ENCODE measurements at places on chromosomes 7 and 10.

DNA sequence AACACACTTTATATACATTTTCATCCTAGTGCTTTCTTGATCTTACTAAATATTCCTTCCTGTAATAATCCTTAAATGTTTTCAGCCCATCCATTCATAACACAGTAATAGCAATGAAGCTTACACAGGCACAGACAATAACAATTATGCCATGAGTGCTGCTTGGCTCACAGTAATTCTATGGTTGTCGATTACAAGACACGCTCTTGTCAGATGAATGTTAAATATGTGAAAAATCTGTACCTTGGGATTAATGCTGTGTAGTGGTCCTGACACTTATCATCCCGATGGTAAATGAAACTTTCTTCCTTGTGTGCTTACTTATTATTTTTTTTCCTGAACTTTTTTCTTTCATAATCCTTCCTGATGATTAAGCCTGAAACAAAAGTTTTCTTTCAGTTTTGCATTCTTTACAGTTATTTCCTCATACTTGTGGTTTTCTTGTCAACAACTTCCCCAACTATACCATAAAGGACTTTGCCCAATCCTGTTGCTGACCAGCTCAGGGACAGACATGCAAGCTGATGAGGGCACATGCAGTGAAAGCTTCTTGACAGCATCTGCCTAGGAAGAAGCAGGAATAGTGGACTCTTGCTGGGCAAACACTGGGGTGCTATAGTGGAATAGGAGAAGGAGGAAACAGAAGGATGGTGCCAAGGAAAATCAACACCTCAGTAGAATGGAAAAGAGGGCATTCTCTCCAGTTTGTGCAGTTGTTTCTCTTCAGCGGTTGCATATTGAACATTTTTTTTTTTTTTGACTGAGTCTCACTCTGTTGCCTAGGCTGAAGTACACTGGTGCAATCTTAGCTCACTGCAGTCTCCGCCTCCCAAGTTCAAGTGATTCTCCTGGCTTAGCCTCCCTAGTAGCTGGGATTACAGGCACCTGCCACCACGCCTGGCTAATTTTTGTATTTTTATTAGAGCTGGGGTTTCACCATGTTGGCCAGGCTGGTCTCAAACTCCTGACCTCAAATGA, 6.7 kb upstream of the MGAM2 start:
- no peak for DNase-seq

DNA sequence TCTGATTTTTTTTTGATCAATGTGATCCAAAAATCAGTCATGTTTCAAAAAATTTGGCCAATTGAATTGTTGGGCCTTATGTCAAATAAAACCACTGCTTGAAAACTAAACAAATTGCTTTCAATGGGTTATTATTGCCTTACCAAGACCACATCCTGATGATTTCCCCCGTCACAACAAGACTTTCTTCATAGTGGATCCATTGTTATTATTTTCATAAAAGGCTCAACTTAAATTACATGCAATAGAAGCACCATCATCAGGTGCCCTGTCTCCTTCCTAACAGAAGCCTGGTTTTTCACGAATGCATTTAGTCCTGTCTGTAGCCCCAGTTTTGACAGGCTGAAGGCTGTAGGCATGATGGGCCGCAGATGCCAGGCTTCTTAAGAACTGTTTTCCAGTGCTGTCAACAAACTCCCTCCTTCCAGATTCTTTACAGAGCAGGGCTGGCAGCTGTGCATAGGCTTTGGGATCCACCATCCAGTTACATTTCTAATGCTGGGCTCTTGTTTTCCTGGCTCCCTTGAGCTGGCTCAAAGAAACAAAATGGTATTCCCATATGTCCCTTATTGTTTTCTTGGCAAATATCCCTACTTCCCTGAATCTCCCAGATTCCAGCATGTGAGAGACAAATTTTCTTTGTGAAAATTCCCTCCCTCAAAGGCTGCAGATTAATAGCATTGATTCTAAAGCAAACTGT, 302.0 kb downstream of the TWIST1 start:
- DNase-seq: no peak

DNA sequence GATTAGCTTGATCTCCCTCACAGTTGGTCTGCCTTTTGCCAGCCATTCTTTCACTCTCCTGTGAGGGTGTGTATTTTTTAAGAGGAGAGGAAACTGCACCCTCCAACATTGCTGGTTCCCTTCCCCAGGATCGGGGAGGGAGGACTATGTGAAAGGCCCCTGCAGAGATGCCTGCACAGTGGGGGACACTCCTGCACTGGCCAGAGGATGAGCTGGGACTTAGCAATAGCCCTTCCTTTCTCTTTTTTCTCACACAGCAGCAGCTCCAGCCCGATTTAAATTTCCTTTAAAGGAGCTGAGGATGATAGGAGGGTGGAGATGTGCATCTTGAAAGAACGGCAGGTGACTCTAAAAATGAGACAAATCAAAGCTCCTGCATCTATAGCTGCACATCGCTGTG, 18.7 kb downstream of the SORCS3 start:
- DNase-seq: no peak

GRCh38 chr10:34801097-34801733, 13.9 kb downstream of the PARD3 start:
- no peak for DNase-seq

DNA sequence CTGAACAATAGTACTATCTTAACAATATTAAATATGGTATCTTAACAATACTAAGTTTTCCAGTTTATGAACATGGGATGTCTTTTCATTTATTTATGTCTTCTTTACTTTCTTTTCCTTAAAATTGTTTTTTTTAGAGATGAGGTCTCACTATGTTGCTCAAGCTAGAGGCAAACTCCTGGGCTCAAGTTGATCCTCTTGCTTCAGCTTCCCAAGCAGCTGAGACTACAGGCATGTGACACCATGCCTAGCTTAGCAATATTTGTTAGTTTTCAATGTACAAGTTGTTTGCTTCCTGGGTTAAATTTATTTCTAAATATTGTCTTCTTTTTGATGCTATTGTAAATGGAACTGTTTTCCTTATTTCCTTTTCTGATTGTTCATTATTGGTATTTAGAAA, 16.9 kb downstream of the CDH23 start:
- DNase-seq: no peak

- no peak for DNase-seq
Measured at GRCh38 chr7:45646996-45647825, 73.0 kb downstream of the ADCY1 start.

GRCh38 chr10:133401500-133401899, 7.5 kb downstream of the MTG1 start:
- no peak for DNase-seq

GRCh38 chr7:24908727-24909126, 71.3 kb downstream of the OSBPL3 start:
- no peak for DNase-seq

DNA sequence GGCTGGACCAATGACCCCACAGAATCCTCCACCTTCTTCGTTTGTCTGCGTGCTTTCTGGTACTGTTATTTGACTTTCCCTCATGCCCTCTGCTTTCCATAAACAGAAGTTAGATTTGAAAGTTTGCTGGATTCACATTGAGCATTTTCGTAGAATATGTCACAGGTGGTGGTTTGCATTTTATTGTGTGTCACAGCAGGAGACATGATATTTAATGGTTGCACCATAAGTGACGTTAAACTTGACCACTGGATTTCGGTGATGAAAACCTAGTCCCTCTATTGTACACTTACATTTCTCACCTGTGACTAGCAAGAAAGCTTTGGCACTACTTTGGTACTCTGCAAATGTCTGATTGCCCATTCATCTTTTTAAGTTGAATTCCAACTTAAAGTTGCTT, 15.2 kb upstream of the MKX start:
- no peak for DNase-seq

- DNase-seq: no peak
Measured at GRCh38 chr7:144812379-144813283, 23.2 kb downstream of the TPK1 start.

DNA sequence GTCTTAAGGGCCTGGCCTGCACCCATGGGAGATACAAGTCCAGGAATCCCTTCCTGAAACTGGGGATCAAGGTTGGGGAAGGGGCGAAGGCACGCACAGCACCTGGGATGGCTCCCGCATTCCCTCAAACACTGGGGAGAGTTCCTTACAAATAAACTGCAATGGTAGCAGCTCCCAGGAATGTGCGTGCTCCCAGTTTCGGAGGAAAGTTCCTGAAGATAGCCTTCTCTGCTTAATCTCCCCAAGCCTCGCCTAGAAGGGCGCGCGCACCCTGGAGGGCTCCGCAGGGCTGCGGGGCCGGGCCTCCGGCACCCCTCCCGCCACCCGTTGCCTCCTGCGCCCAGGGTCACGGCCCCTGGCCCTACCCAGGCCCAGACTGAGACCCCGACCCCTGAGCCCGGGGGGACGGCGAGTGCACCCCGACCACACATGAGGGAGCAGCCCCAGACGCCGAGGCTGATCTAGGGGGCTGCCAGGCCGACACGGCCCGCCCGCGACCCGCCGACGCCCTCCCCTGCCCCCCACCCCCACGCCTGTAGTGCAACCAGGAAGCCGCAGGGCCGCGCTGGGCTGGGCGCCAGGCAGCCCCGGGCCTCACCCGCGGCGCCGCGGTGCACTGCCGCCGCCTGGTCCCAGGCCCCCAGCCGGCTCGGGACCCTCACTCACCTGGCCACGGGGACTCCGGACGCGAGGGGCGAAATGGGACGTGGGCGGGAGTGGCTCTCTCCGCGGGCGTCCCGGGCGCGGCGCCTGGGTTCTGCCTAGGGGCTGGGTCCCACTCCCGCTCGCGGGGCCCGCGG, 460 bp downstream of the ANXA11 start:
- DNase-seq: no peak

DNA sequence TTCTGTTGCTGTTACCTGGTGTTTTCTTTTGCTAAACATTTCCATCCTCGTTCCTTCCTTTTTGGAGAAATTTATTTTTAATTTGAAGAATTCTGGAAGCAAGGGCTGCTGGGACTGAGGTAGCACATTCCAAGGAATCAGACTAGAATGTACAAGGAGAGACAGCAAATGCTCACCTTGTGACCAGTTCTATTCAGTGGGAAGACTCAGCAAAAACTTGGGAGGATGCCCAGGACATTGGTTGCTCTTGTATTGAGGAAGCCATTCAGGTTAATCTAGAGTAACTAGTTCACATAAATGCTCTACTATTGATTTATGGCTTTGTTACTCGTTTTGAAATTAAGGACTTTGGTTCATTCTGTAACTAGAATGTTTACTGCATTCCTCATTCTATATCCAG, 11.3 kb downstream of the PLCE1 start:
- DNase-seq: no peak

DNA sequence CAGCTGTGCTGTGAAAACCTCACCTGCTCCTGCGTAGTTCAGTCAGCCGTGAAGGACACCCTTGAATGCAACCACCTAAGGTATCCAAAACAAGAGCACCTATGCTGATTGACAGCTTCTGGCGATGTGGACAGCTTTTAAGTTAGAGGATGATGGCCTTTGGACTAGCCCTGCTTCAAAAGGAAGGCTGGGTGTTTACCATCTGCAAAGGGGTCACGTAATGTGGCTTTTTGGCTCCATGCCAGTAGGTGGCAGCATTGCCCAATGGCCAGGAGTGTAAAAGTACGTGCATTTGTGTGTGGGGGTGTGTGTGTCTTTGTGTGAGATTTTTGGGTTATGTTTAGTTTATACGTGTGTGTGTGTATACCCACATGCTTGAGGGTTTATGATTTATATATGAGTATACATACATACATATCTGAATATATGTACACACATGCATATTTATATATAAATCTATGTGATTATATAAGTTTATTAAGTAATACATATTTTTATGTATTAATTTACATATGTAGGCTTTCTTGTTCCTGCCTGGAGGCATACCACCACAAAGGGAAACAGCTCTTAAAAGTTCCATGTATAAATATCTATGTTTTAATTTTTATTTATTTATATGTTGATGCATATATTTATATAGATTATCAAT, 236.3 kb upstream of the ANKRD30A start:
- DNase-seq: no peak

GRCh38 chr10:118585794-118586193, 9.7 kb downstream of the PRLHR start:
- no peak for DNase-seq

GRCh38 chr10:92553959-92554358, 19.9 kb downstream of the IDE start:
- DNase-seq: no peak

GRCh38 chr7:7428806-7429205, 106.9 kb downstream of the COL28A1 start:
- no peak for DNase-seq

DNA sequence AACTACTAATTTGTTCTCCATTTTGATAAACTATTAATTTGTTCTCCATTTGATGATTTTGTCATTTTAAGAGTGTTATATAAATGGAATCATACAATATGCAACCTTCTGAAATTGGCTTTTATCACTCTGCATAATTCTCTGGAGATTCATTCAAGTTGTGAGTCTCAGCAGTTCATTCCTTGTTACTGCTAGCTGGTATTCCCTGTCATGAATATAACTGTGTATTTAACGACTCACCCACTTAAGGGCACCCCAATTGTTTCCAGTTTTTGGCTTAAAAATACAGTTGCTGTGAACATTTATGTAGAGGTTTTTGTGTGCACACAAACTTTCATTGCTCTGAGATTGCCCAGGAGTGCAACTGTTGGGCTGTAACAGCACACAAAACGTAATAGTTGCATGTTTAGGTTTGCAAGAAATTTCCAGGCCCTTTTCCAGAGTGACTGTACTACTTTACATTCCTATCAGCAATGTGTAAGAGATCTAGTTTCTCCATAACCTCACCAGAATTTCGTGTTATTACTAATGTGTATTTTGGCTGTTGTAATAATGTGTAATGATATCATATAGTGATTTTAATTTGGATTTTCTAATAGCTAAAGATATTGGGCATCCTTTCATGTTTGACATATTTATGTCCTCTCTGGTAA, 153.2 kb upstream of the ADCY1 start:
- no peak for DNase-seq

GRCh38 chr7:101781439-101781838, 36.0 kb upstream of the CUX1 start:
- DNase-seq: no peak

DNA sequence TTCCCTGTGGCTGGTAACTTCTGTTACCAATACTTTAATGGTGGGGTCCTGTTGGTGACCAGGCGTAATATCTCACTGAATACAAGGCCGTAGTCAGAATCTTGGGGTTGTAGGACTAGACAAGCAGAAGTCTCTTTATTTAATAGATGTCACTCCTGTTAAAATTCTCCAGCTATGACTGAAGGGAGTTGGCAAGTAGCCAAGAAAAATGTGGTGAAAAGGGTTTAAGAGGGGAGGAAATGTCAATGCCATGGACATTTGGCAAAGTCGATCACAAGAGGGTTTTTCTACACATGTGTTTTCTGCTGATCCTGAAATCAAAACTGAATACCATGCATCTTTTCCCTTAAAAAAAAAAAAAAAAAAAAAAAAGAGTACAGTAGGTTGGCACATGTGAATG, 533.5 kb downstream of the AUTS2 start:
- no peak for DNase-seq

- no peak for DNase-seq
Measured at GRCh38 chr7:83681200-83681778, 32.4 kb upstream of the SEMA3E start.

DNA sequence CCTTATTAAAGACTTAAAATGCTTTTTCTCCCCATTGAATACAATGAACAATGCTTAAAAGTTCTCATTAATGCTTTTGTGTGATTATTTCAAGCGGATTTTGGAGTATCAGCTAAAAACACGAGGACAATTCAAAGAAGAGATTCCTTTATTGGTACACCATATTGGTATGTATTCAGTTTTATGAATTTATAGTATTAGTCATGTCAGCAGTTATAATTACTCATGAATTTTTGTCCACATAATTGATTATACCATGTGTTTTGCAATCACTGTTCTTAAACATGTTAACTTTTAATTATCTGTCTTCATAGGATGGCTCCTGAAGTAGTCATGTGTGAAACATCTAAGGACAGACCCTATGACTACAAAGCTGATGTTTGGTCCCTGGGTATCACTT, 31.9 kb downstream of the SLK start:
- DNase-seq: no peak
